ENCODE measurements at places on chromosomes 13 and 19.

DNA sequence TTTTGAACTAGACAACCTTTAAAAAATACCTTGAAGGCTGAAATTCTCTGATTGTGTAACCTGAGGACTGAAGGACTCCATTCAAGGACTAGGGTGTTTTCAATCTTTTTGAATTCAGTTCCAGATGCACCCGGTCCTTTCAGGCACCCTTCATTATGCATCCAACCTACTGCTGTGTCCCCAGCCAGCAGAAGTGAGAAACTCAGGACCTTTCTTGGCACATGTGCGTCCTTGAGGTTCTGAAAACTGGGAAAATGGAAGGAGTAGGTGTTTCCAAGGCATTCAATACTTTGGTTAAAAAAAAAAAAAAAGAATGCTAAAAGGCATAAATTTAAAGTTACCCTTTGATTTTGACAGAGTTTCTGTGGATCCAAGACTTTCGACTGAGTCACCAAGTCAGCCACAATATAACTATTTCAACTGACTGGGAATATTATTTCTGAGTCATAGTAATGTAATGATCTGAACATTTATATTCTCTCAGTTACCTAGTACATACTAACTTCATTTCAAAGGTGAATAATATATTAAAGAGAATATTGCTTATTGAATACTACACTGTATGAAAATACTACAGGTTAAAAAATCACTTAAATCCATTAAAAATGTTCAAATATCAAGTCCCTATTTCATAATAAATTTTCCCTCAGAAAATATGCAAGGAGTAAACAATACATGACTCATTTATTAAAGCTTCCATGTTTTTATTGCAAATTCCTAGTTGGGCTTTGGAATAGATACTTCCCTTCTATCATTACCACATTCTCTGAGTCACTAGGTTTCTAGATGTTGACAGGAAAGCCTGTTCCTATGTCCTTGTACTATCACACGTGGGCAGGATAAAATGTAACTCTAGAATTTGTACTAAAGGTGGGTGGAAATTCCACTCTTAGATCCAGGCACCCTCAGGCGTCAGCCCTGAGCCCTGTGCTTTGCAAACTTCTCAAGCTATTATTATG lies 2.4 kb upstream of the ITGBL1 start:
- no peak for DNase-seq

GRCh38 chr13:83761631-83762030 lies 120.6 kb downstream of the SLITRK1 start:
- no peak for DNase-seq

GRCh38 chr13:94708031-94708859 lies 4.1 kb downstream of the SOX21 start:
- DNase-seq, result peak; percentile 35

DNA sequence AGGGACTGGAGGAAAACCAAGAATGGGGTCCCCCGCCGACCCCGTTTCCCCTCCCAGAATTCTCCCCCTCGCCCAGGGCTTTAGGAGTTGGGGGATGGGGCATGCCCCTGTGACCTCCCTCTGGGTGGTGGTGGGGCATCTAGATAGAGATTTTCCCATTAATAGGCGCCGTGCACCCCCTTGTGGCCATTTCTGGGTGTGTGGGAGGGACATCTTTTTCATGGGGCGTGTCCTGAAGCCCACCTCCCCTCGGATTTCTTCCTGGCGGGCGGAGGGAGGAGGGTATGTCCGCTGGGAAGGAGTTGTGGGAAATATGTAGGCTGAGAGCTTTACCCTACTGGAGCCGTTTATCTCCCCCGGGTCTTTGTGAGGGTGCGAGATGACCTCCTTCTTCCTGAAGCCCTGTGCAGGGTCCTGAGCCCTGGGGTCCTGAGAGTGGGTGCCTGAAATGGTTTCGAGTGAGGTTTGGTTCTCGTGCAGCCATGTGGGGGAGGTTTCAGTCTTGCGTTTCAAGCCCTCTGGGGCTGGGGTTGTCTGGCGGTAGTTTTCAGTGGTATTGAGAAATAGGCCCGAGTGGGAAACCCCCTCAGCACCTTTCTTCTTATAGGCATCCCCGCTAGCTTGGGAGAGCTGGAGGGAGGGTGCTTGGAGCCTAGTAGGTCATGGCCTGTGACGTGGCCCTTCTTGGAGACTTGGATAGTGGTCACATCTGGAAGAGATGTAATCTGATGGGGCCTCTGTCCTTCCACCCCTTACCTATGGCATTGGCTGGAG lies 1.0 kb downstream of the PRMT1 start:
- peak; percentile 93 for DNase-seq
